ENCODE measurements at places on chromosomes 12 and 14.

- no peak for DNase-seq
Observed at GRCh38 chr12:29901585-29901984, 117.8 kb upstream of the TMTC1 start.

GRCh38 chr12:3304436-3305165 is 186.4 kb upstream of the PRMT8 start:
- peak; percentile 60 for DNase-seq

- no peak for DNase-seq
Observed at GRCh38 chr12:120804428-120804827, 78.8 kb downstream of the ACADS start.

DNA sequence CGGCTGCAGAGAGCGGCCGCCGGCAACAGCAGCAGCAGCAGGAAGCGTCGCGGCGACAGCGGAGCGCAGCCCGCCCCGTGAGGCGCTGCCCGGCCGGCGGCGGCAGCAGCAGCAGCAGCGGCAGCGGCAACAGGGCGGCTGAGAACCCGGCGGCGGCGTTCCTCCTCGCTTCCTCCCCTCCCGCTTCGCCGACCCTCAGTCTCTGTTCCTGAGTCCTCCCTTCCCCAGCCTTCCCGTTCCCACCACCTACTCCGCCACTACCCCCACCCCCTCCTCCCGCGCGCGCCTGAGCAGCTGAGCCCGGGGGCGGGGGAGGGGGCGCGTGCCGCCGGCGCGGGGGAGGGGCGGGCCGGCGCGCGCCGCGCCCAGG is 310 bp downstream of the BICDL1 start:
- DNase-seq = peak; percentile 54

GRCh38 chr12:91845365-91845764 is 300.3 kb downstream of the BTG1 start:
- no peak for DNase-seq

GRCh38 chr12:130764475-130765185 is 48.5 kb upstream of the RIMBP2 start:
- DNase-seq = no peak

- DNase-seq = peak; percentile 33
Observed at GRCh38 chr14:35277179-35277578, 15.0 kb upstream of the PSMA6 start.

- no peak for DNase-seq
Observed at GRCh38 chr12:97159377-97159776, 252.3 kb downstream of the NEDD1 start.

DNA sequence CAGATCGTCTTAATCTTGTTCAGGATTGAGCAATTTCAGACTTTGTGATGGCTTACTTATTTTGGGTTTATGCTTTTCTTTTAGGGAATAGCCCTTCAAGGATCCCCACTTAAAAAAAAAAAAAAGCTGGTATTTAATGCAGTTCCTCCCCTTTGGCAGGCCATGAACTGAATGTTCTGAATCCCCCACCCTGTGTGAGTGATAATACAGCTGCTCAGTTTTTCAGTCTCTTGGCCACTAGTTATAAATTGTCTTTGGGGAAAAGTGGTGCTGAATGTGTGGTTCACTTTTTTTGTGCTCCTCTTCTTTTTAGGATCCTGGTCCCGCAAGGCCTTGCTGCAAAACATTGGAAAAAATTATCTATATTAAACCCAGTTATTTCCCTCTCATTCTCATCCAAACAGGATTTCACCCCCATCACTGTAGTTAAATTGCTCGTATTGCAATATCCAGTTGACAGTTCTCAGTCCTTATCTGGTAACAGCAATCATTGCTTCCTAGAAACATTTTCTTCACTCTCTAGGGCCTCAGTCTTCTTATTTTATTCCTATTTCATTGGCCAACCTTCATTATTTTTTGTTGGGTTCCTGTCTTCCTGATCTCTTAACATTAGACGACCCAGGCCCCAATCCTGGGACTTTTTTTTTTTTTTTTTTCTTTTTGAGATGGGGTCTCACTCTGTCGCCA is 73.1 kb upstream of the PAWR start:
- no peak for DNase-seq

- no peak for DNase-seq
Observed at GRCh38 chr12:100721169-100721568, 73.4 kb upstream of the ANO4 start.

- no peak for DNase-seq
Observed at GRCh38 chr12:94498073-94498472, 38.4 kb upstream of the CEP83 start.

GRCh38 chr12:129966146-129966995 is 62.5 kb upstream of the TMEM132D start:
- DNase-seq = no peak

GRCh38 chr12:131239384-131240094 is 285.8 kb downstream of the ADGRD1 start:
- no peak for DNase-seq

DNA sequence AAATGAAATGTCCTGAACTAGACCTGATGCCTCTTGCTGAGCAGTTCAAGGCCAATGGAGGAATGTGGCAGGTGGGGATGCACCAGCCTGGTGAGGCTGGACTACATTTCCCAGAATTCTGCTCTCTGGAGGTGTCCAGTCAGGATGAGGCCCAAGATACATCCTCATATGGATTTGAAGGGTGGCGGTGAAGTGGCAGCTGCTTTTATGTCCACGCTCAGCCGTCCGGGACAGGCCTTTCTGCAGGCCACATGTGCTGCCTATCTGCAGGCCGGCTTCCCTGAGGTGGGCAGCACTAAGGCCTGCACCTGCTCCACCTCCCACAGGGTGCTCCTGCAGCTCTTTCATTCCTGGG is 230.2 kb downstream of the BCL11B start:
- DNase-seq = no peak

DNA sequence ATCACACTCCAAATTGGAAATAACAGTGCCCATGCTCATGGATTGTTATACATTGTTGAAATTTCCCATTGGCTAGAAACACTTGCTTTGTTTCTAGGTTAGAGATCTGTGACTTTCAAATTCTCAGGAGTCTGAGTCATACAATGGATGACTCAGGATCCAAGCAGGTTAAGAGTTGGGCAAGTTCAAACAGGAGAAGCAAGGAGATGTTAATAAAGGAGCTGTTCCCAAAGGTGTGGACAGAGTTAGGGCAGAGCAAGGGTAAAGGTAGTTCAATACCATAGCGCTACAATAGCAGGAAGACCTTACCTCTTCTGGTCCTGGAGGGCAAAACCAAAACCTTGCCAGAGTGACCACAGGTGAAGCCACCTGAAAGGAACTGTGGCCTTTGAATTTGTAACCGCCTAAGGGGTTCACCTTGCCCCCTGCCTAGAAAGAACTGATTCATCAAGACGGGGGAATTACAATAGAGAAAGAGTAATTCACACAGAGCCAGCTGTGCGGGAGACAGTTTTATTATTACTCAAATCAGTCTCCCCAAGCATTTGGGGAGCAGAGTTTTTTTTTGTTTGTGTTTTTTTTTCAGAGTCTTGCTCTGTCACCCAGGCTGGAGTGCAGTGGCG is 4.2 kb upstream of the AMN1 start:
- DNase-seq = no peak

All from NCI-H510A (cell line).